Stimulated activated CD4-positive, alpha-beta T cell treated with anti-CD3 and anti-CD28 coated beads, Interleukin-2, amount 100 ng/mL, for 4 hours (primary cell): ENCODE measurements at places on chromosomes 2 and 18.

DNA sequence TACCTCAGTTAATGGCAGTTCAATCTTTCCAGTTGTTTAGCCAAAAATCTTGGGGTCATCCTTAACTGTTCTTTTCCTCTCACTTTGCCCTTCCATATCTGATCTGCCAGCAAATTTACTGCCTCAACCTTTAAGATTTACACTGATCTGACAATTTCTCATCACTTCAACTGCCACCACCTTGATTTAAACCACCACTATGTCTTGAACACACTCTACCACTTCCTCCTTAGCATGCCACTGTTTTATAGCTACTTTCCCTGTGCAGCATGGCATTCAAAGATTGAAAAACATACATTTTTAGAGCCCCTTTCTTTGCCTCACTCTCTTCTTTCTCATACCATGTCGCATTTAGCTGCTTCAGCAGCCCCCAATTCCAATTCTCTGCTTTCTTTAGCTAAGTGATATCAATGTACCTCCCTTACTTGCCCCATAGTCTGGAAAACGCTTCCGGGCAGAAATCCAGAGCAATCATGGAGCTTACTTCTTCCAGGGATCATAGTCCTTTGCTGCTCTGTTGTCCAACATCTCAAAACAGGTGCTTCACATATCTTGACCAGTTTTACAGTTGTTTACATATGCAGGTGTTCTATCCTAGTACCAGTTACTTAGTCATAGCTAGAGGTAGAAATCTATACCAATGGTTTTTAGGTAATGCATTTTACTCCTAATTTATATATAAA, 10.9 kb downstream of the PGAP1 start:
- no peak for DNase-seq

- DNase-seq = no peak
Measured at GRCh38 chr2:11980809-11981208, 234.4 kb downstream of the LPIN1 start.

- no peak for DNase-seq
Measured at GRCh38 chr2:45223531-45223930, 214.3 kb upstream of the SIX2 start.

DNA sequence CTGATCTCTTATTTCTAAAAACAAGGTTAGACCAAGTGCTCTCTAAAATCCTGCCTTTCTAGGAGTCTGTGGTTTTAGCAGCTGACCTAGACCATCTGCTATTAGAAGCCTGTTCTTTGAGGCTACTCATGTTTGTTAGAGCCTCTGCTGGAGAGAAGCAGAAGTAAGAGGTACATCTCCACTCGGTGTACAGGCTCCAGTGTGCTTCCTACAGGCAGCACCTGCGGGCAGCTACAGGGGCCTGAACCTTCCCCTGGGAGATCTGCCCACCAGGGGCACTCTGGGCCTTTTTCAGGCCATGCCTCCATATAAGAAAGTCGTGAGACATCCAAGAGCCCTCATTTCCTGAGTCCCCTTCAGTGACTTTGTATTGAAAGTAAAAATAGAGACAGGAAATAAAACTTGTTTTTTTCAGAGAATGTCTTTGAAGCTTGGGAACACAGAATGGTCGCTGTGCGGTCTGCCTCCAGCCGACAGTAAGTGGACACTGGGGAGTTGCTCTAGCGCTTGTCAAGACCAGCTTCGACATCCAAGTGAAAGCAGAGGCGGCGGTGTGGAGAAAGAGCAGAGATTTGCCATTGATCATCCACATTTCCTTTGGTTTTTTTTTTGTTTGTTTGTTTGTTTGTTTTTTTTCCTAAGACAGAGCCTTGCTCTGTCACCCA, 31.7 kb downstream of the ONECUT2 start:
- no peak for DNase-seq

DNA sequence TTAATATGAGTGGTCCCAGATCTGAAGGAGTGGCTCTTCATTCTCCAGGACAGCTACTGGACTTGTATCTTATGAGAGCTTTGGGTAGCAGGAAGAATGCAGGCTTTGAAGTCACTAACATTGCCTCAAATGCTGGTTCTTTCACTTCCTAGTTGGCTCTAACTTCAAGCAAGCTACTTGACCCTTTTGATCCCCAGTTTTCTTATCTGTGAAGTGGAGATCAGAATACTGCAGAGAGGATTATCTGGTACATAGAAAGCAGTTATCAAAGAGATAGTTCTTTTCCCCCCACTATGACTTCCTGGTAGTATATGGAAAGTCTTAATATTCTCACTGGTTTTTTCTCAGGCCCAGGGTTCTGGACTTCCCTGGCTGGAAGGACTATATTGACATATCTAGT, 3.4 kb upstream of the PLCL1 start:
- DNase-seq = no peak

DNA sequence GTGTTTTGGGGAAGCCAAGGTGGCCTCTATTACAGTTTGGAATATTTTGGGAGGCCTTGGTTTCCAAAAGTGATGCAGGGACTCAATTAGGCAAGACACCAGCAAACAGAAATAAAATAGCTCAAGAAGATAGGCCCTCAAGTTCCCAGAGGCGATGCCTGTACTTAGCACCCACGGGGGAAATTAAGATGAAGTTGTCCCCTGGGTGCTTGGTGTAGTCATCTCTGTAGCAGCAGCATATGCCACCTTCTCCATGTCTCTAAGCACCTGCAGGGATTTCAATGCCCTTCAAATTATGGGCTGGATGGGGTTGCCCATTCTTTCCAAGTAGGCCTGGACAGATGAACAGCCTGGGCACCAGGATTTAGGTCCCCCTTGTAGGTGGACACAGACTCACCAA, 185.0 kb downstream of the CTIF start:
- DNase-seq = no peak

- DNase-seq = no peak
Measured at GRCh38 chr2:129723277-129724020, 256.0 kb upstream of the RAB6C start.

GRCh38 chr2:219453671-219454590, 19.3 kb downstream of the SPEG start:
- no peak for DNase-seq

DNA sequence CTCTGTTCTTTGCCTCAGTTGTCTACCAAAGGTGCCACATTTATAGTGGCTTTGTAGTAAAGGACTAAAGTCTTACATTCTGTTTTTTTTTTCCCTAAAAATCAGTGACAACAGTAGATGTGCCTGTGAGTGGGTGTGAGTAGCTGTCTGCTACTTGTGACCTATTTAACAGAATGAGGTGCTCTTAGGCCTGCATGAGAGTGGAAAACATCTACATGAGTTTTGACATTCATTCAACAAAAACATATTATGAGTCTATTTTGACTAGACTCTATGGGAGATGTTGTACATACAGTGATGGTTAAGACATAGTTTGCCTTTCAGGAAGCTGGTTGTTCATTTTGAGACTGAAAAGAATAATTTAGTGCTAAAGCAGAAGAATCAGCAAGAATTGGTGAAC, 36.7 kb downstream of the IL1R2 start:
- DNase-seq = no peak

DNA sequence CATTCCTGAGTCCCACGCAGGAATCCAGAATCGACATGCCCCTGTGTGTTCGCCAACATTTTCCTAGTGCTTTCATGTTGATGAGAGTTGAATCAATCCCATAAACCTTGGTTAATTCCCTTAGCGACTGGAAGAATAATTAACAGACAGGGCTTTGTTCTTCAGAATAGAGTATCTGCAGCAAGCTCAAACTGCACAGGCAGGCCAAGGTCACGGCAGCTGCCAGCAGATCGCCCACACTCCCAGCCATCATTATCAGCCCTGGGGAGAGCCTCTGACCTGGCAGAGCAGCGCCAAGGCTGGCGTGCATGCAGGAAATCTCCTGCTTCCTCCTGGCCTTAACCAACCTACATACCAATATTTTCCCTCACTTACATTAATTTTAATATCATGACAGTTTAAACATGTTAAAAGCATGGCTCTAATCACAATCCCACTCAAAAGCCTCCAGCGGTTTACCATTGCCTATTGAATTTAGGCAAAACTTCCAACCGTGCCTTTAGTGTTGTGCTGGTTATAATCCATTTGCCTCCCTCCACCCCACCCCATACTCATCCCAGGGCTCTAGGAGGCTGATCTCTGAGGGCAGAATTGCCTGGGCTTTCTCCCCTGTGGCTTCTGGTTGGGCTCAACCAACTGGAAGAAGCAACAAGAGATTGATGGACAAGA, 46.8 kb upstream of the NCK2 start:
- DNase-seq = no peak

- no peak for DNase-seq
Measured at GRCh38 chr18:69956665-69957620, 9.3 kb upstream of the CD226 start.

GRCh38 chr2:102839668-102840388, 78.0 kb downstream of the TMEM182 start:
- DNase-seq = no peak
